Stimulated activated CD4-positive, alpha-beta T cell treated with anti-CD3 and anti-CD28 coated beads, Interleukin-1b, Interleukin-23, amount 100 ng/mL, for 1 hour (primary cell): ENCODE measurements at places on chromosomes 1 and 21.

DNA sequence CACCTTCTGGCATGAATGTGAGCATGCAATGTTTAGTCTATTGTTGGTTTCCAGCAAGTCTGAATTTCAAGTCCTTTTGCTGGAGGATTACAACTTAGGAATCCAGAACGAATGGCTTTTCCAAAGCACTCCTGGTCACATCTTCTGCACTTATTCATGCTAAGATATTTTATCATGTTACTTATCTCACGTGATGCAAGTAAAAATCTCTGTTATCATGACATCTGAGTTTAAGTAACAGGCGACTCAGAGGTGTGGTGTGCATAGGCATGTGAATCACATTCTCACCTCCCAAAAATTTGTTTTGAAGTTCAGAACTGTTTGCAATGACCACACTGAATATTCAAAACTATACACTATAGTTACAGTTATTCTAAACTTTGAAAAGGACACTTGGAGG lies 204.8 kb upstream of the FGGY start:
- DNase-seq: no peak

DNA sequence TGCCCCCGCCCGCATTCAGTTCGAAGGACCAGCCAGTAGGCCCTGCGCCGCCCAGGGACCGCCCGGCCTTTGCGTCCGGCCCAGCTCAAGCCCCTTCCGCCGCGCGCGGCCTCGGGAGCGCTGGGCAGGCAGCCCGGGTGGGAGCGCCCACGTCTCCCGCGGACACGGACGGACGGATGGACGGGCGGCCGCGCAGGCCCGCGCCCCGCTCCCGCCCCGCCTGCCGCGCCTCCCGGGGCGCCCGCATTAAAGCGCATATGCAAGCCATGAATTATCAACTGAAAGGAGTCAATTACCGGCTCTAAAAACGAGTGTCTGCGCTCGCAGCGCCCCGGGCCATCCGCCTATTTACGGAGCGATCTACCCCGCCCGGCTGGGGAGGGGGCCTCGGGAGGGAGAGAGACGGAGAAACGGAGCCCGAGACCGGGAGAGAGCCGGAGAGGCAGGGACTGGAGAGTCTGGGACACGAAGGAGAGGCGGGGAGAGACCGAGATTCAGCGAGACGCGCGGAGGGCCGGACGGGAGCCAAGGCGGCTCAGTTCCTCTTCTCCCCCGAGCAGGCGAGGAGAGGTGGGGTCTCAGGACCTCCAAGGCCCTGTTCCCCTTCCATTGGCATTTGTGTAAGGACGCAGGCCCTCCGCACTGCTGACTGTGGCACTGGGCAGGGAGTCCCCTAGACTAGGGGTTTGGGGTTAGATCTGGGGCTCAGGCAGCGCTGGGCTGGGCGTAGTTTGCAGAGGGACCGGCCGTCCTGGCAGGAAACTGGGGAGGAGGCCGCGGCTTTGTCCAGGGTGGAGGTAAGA lies 41.3 kb upstream of the DMBX1 start:
- DNase-seq: no peak

- no peak for DNase-seq
Measured at GRCh38 chr1:209062863-209063262, 520.7 kb upstream of the CAMK1G start.

DNA sequence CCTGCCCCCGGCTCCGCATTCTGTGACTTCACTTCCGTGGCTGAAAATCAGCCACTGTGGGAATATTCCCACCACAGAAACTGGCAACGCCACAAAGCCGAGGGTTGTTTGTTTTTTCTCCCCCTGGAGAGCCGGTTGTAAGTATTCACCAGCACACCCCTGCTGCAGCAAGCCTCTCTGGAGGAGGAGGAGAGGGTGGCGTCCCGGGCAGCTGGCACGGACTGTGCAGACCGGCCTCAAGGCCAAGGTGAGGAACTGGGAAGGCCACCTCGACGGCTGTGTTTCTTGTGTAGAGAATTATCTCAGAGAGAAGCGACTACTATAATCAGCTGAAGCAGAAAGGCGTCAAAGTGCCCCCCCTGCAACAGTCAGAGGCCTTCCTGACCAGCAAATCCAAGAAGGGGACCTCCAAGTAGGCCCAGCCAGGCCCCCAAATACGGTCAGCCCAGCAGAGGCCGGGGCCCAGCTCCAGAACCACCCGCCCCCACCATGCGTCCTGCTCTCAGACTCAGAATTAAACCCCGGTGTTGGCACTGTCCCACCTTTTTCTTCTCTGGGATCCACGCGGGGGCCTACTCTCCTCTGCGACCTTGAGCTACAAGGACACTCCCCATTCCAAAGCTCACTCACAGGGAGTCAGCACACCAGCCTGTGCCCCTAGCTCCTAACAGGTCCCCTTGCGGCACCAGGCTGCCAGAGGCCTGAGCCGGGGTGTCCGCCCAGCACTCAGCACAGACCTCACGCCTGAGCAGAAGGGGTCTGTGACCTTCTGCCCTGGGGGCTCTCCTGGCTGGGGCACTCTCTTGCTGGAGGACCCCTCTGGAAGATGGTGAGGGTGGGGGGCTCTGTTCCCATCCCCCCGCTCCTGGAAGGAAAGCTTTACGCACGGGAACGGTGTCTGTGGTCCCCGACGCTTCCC lies 1.2 kb upstream of the SMIM1 start:
- no peak for DNase-seq

DNA sequence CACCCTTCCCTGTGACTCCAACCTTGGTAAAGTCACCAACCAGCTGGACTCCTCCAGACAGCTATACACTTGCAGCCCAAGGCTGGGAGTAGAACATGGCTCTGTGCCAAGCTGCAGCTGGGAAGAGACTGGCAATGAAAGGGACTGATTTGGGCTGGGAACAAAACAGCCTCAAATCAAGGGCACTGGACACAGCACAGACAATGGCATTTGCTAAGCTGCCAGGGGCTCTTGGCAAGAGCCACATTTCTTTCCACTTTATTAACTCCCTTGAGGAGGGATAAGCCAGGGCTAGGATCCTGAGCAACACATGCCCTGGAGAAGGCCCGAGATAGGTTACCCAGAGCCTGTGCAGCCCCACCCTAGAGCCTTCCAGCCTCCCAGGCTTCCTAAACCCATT lies 12.0 kb downstream of the SYT11 start:
- no peak for DNase-seq

GRCh38 chr1:52424231-52424636 lies 19.8 kb downstream of the PRPF38A start:
- DNase-seq: no peak
